ENCODE measurements at places on chromosomes 13 and 19.

DNA sequence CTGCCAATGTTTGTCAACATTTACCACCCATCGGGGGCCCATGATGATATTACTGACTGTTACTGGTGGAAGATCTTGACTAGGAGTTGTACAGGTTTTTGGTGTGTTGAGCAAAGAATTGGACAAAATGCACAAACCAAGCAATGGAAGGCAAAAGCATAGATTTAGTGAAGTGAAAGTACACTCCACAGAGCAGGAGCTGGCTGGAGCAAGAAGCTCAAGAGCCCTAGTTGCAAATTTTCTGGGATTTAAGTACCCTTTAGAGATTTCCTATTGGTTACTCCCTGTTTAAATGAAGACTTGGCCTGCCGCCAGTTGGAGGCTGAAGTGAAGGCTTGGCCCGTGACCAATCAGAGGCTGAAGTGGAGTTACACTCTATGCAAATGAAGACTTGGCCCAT lies 128.6 kb upstream of the KL start:
- no peak for DNase-seq

GRCh38 chr19:18649371-18650020 lies 12.7 kb downstream of the KLHL26 start:
- no peak for DNase-seq

GRCh38 chr13:113475280-113475679 lies 15.2 kb downstream of the DCUN1D2 start:
- DNase-seq: no peak

- no peak for DNase-seq
Observed at GRCh38 chr19:17706750-17707181, 12.5 kb upstream of the MAP1S start.

GRCh38 chr19:23262920-23263319 lies 12.7 kb upstream of the ZNF724 start:
- DNase-seq: no peak

GRCh38 chr19:30670562-30671366 lies 298.6 kb downstream of the ZNF536 start:
- peak; percentile 67 for DNase-seq

Measured in foreskin melanocyte (primary cell).